Ascending aorta (tissue), 2 donors: ENCODE measurements at places on chromosomes 11 and 22.

DNA sequence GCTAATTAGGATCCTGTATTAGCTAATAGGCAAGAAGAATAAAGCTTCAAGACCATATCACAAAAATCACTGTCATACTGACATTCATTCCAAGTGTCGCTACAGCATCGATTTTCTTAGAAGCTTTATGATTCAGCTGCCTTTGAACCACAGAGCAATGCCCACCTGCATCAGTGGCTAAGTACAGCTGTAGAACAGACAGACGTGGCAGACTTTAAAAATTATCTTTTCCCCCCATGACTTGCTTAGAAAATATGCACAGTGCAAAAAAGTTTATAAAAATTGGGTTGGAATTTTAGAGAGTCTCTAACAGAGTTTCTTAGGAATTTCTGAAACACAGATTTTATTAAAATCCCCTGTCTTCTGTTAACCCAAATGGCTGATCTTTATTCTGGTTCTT lies 120.8 kb downstream of the CADM1 start:
- DNase-seq, result no peak

DNA sequence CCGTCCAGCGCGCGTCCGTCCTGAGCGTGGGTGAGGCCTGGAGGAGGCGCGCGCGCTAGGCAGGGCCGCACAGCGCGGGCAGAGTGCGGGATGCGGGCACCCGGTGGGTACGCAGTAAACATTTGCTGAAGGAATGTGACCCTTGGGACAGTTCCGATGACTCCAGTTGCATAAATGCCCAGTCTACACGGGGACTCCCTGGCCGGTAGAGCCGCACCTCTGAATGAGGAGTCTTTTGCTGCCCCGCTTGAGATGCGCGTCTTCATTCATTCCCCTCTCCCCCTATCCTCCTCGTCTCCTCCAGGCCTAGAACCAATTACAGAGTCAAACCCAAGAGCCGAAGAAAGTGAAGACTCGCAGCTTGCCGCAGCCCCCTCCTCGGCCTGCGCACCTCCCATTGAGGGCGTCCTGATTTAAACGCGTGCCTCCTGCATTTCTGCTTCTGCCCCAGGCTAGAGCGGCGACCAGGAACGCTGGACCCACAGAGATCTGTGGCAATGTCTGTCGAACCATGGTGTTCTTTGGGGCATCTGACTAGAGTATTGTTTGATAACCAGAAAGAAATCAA lies 729 bp upstream of the CHKB start:
- DNase-seq, result no peak

DNA sequence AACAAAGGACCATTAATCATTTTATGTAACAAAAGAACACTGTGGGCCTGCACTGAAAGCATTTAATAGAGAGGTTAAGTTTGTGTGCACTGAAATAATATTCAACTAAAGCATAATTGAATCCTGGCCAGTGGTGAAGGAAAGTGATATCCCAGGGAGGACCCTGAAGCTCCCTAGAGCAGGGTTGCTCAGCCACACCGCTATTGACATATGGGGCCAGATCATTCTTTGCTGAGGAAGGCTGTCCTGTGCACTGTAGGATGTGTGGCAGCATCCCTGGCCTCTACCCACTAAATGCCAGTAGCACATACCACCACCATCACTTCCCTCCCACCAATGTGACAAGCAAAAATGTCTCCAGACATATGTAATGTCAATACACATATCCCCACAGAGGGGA lies 166.1 kb upstream of the MTNR1B start:
- no peak for DNase-seq

- DNase-seq, result no peak
Observed at GRCh38 chr11:134070342-134070845, 1.5 kb downstream of the JAM3 start.

GRCh38 chr11:96207459-96208449 lies 135.2 kb downstream of the MAML2 start:
- no peak for DNase-seq

- no peak for DNase-seq
Observed at GRCh38 chr11:117855912-117856651, 20.4 kb downstream of the FXYD6 start.

DNA sequence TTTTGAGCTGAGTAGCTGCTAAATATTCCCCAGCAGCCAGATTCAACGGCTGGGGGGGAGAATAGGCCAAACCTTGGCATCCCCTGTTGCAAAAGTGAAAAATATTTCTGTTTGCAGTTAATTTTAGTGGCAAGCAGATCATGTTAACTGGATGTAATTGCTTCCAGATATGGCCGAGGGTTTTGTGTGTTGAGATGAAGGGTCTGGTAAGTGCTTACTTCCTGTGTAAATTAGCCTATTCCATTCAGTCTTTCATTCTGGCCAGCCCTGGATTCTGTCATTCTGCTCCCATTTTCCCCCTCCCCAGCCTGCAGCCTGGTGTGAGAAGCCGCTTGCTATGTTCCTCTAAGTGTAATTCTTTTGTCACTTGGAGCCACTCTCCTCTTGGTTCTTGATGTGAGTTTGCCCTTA lies 17.4 kb downstream of the ZBTB16 start:
- no peak for DNase-seq

DNA sequence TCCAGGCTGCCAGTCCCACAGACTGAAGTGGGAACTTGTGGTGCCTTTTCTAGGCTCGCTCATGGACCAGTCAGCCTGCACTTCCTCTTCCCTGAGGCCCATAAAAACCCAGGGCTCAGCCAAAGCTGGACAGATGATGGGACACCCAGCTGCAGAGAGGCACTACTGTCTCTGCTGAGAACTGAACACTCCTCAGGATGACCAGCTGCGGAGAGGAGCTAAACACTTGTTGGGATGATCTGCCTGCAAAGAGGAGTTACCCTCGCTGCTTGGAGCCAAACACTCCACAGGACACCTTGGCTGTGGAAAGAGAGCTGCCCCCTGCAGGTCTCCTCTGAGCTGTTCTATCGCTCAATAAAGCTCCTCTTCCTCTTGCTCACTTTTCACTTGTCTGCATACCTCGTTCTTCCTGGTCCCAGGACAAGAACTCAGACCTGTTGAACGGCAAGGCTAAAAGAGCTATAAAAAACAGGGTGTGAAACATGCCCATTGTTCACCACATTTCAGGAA lies 465.5 kb downstream of the GUCY1A2 start:
- DNase-seq, result no peak

DNA sequence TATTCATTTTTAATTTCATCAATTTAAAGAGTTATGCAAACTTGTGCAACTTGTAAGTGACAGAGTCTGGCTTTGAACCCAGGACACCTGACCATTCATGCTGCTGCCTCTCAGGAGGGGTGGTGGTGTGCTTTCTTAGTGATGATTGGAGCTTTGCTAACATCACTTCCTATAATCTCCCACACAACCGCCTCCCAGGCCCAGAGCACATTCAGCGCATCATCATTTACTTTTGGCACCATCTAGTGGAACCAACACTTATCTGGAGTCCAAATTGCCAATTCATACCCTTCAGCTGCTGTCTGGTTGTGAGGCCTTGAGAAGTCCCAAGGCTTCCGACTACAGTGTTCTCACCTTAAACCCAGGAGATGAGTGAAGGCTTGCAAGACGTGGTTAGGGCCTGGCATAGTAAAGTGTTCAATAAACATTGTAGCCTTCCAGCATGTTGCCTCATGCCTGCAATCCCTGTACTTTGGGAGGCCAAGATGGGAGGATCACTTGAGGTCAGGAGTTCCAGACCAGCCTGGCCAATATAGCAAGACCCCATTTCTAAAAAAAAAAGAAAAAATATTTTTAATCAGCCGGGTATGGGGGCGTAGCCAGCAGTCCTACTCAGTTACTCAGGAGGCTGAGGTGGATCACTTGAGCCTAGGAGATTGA lies 1.1 kb upstream of the TTLL1 start:
- peak; percentile 76 for DNase-seq

GRCh38 chr11:118109231-118109630 lies 22.5 kb upstream of the SMIM35 start:
- DNase-seq, result no peak

DNA sequence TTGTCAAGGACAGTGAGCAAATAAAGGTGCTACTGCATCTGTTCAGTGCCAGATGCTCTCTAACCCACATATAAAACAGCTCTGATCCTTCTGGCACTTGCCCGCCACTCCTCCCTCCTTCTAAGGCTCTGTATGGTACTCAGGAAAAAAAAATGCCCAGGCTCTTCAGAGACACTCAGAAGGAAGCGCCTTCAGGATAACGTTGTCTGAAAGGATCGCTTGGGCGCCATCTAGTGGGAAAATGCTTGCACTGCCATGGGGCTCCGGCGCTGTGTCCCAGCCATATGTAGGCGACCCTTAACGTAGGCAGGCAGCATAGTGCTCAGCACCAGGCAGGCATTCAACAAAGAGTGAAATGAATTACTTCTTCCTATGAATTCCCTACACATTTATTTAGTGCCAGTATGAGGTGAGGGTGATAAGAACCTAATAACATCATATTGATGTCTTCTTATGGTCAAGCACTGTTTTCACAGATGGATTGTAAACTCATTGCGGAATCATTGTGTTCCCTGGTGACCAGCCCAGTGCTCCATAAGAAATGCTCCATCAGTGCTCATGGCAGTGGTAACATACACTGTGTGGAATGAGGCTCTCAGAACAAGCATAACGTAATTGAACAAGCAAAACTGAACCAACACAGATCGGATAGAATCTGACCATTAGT lies 39.6 kb downstream of the PAMR1 start:
- DNase-seq, result peak; percentile 84
